CMK (cell line): ENCODE measurements at places on chromosomes 11 and 22.
A peak's percentile ranks its signal among the peaks of the same experiment; 100 is the strongest.

- no peak for DNase-seq
Measured at GRCh38 chr22:40241200-40241763, 63.6 kb downstream of the TNRC6B start.

DNA sequence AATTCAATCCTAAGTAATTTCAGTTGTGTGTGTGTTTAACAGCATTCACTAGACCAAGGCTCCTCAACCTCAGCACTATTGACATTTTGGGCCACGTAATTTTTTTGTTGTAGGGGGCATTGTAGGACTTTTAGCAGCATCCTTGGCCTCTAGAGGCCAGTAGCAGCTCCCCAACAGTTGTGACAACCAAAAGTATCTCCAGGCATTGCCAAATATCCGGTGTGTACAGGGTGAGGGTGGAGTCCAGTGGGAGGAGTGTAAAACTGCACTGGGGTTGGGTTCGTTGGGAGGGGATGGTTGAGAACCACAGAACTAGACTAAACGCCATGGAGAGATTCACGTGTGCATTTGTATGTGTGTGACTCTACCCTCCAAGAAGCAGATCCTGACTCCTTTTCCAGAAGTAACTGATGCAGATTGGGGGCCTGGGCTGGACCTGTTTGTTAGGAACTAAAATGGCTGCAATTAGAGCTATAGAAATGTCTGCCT lies 5.9 kb upstream of the PHF21A start:
- peak; percentile 26 for DNase-seq

- no peak for DNase-seq
Measured at GRCh38 chr11:33690290-33691065, 10.1 kb downstream of the C11orf91 start.

DNA sequence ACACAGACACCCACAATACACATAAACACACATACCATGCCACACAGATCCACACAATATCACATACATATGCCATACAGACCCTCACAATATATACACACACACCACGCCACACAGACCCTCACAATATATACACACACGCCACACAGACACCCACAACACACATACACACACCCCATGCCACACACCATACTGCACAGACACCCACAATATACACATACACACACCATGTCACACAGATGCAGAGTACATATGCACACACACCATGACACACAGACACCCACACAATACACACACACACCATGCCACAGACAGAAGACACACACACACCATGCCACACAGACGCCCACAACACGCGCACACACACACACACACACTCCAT lies 43.6 kb downstream of the SHISAL1 start:
- DNase-seq, result no peak
